Activated CD4-positive, alpha-beta memory T cell treated with anti-CD3 and anti-CD28 coated beads, Interleukin-2, amount 10 ng/mL, durations not matched to agents 7 days and 5 days (primary cell): ENCODE measurements at places on chromosomes 13 and 19. TPM values are rescaled to one million over a fixed set of nuclear protein-coding genes. Genes with fewer than 3 reads are reported as not detected.

Gene BEST2
- not detected for total RNA-seq

GRCh38 chr13:42355092-42355485, 83.1 kb downstream of the AKAP11 start:
- H3K36me3 ChIP-seq: peaks cover 6% of the 10 kb centered on the region
- peak overlapping the region; percentile 15 for H3K4me3 ChIP-seq
- DNase-seq: peak; percentile 40
- H3K27me3 ChIP-seq: no peaks in the 10 kb centered on the region
- H3K4me1 ChIP-seq: peaks cover 54% of the 10 kb centered on the region
- peak overlapping the region; percentile 89 for H3K27ac ChIP-seq

Gene CEACAM8
- total RNA-seq: not detected

DNA sequence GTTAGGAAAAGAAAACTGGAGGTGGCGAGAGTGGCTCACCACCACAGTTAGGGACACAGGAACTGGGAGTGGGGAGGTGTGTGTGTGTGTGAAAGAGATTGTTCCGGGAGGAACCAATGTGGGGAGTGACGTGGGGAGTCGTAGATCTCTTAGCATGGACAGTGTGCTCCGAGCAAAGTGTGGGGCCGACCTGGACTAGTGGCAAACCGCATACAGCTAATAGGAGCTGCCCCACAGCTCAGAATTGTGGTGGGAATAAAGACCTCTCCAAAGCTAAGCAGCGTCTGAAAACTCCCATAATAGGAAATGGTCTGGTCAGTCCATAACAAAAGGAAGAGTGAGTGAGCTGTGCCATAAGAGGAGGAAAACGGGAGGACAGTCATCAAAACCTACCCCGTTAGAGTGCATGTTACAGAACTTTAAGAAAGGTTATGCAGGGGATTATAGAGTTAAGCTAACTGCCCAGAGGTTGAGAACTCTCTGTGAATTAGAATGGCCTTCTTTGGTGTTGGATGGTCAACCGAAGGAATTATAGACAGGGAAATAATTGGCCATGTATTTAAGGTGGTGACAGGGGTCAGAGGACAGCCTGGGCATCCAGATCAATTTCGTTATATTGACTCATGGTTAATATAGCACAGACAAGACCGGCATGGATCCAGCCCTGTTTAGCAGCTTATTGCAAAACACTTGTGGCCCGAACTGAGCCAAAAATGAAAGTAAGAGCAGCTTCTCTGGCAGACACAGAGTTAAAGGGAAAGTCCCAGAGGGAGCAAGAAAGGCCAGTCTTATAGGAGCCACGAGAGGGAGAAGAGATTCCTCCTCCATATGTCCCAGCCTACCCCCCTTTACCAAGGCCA, 8.9 kb upstream of the SLC15A1 start:
- peak overlapping the region; percentile 6 for H3K4me3 ChIP-seq
- no peak for DNase-seq
